ENCODE measurements at places on chromosomes 7 and 10. TPM values are rescaled to one million over a fixed set of nuclear protein-coding genes. Genes with fewer than 3 reads are reported as not detected.

The ASZ1 gene
- not detected for total RNA-seq

The ZNF804B gene
- total RNA-seq = 49.1 TPM

- no peak overlapping the region for H3K4me3 ChIP-seq
- H3K27ac ChIP-seq = no peak overlapping the region
- DNase-seq = no peak
Measured at GRCh38 chr7:159105066-159105780, 39.4 kb downstream of the VIPR2 start.

GRCh38 chr7:8184221-8184620 lies 77.7 kb downstream of the ICA1 start:
- DNase-seq = no peak
- H3K27me3 ChIP-seq = no peaks in the 10 kb centered on the region
- H3K4me1 ChIP-seq = peaks cover under 1% of the 10 kb centered on the region
- H3K27ac ChIP-seq = no peak overlapping the region
- no peaks in the 10 kb centered on the region for H3K36me3 ChIP-seq
- no peak overlapping the region for H3K4me3 ChIP-seq

- no peak overlapping the region for H3K4me3 ChIP-seq
- no peaks in the 10 kb centered on the region for H3K36me3 ChIP-seq
- DNase-seq = no peak
- no peaks in the 10 kb centered on the region for H3K4me1 ChIP-seq
- no peaks in the 10 kb centered on the region for H3K27me3 ChIP-seq
- no peak overlapping the region for H3K27ac ChIP-seq
Measured at GRCh38 chr7:158204453-158204852, 383.2 kb downstream of the PTPRN2 start.

- DNase-seq = no peak
- no peaks in the 10 kb centered on the region for H3K27me3 ChIP-seq
- H3K4me1 ChIP-seq = no peaks in the 10 kb centered on the region
- no peak overlapping the region for H3K27ac ChIP-seq
- no peak overlapping the region for H3K4me3 ChIP-seq
Measured at GRCh38 chr7:127794136-127794535, 142.1 kb downstream of the SND1 start.

- H3K4me3 ChIP-seq = no peak overlapping the region
- DNase-seq = no peak
- no peaks in the 10 kb centered on the region for H3K27me3 ChIP-seq
- no peaks in the 10 kb centered on the region for H3K36me3 ChIP-seq
Measured at GRCh38 chr7:7131273-7131672, 51.1 kb upstream of the C1GALT1 start.

DNA sequence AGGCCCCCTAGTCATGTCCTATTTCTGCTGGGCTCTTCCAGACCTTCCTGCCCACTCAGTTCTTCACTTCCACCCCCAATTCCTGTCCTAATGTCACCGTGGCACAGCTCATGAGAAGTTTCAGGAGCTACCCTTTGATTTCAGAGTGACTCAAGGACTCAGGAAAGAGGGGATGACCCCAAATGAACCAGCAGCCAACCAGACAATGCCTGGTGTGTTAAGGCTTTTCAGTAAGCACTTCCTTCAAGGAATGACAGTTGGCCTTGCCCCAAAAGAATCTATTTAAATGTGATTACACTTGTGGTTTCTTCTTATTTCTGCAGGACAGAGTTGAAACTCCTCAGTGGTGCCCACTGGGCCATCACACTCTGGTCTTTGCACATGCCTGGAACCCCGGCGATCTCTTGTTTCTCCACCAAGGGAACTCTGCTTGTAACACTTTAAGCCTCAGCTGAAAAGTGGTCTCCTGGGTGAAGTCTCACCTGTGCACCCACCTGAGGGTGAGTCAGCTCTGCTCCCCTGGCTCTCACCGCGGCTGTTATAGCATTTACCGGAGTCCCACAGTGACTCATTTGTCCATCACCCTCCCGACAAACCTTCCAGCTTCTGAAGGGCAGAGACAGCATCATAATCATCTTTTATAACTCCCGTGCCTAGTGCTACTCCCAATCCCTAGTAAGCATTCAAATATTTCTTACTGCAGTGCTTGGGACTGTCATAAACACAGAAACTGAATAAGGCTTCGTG lies 123.0 kb upstream of the SVIL start:
- no peak overlapping the region for H3K4me3 ChIP-seq
- H3K36me3 ChIP-seq = no peaks in the 10 kb centered on the region
- H3K27ac ChIP-seq = no peak overlapping the region

DNA sequence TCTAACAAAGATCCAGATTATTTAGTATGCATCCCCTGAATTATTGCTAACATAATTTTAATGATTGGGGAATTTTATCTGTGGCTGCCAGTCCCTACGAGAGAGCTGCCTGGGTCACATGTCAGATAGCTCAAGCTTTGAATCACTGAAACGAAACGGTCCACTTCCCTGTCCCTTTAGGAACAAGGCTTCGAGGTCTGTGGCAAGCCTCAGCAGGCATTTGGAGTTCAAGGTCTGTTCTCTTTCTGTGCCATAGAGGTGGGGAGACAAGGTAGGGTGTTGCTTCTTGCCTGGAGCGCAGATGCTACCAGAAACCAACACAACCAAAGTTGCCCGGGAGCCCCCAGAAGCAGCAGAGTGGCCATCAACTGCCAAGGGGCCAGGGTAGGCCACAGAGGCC lies 13.9 kb upstream of the SH2D4B start:
- H3K4me1 ChIP-seq = no peaks in the 10 kb centered on the region
- no peak overlapping the region for H3K27ac ChIP-seq
- no peak for DNase-seq

Measured in thyroid gland (tissue), 4 donors.